Stimulated activated CD4-positive, alpha-beta T cell treated with anti-CD3 and anti-CD28 coated beads, TNF-alpha, amount 100 ng/mL, for 1 hour (primary cell): ENCODE measurements at places on chromosomes 7 and 10.

- DNase-seq, result no peak
Measured at GRCh38 chr10:121661451-121661851, 63.2 kb upstream of the FGFR2 start.

GRCh38 chr10:78301891-78302738 lies 268.5 kb downstream of the RPS24 start:
- DNase-seq, result no peak

DNA sequence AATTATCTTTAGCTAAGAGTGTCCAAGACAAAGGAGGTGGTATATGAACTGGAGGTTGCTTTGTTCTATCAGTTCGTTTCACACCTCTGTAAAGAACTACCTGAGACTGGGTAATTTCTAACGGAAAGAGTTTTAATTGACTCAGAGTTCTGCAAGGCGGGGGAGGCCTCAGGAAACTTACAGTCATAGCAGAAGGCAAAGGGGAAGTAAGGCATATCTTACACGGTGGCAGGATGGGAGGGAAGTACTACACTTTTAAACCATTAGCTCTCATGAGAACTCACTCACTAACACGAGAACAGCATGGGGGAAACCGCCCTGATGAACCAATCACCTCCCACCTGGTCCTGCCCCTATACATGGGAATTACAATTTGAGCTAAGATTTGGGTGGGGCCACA lies 1202.3 kb upstream of the LRRTM3 start:
- no peak for DNase-seq

DNA sequence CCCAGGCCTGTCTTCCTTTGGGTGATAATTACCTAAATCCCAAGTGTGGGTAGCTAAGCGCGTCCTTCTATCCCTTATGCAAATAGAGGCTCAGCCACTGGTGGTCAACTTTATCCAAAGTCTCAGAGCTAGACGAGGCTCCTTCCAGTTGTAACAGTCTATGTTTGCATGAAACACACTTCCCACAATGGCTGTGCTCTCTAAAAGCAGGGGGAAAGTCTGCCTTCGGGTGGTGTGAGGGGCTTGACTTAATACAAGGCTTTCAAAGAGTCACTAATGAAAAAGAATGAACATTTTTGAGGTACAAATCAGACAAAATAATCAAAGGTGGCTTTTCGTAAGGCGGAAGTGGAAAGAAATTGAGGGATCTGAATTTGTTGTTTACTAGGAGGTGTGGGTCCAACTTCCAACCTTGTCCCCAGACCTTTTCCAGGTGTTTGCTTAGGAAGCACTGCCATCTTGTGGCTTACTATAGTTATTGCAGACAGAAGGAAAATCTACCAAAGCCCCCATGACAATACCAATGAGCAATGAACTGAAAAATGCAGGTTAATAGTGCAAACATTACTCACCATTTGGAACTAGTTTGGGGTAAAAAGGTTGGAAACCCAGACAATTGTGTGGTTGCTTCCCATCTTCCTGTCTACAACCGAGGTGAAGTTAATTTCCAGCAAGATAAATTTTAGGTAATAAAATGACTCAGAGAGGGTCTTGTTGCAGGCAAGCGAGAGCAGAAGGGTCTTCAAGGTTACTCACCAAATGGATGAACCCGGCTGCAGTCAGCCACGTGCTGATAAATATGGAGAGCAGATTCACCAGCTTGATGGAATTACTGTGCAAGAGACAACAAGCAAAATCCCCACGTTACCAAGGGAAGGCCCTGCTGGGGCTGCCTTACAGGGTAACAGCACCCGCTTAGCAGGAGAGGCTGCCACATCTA lies 525.7 kb downstream of the KCNMA1 start:
- no peak for DNase-seq

DNA sequence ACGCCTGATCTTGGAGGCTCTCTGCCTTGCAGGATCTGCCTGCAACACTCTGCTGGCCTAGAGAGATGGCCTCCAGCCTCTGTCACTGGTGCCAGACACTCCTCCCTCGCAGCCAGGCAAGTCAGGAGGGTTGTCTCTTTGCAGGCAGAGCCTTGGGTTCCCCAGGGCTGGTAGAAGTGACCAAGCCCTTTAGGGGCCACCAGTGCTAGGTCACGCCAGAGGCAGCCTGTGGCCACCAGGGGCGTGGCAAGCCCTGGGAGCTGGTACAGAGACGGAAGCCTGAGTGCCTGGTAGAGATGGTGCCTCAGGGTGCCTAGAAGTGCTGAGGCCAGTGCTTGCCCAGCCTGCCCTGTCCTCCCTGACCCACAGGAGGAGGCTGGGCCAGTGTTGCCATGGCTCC lies 9.1 kb downstream of the ADCYAP1R1 start:
- no peak for DNase-seq

GRCh38 chr7:106869954-106870353 lies 4.9 kb downstream of the PIK3CG start:
- no peak for DNase-seq

DNA sequence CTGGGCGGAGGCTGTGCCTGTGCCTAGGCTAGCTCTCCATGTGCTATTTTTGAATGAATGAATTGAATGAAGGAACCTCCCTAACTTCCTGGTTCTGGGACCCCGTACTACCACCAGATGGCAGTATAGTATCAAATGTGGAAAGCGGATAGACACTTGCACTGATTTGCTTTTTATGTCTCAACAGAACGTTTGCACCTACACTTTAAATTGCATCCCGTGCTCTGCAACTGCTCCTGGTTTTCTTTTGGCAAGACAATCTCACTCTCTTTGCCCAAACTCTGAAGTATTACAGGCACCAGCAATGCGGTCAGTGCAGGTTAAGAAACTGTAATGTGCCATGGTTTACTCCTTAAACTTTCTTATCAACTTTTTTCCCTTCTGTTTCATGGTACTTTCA lies 6.5 kb downstream of the FZD8 start:
- DNase-seq, result no peak

DNA sequence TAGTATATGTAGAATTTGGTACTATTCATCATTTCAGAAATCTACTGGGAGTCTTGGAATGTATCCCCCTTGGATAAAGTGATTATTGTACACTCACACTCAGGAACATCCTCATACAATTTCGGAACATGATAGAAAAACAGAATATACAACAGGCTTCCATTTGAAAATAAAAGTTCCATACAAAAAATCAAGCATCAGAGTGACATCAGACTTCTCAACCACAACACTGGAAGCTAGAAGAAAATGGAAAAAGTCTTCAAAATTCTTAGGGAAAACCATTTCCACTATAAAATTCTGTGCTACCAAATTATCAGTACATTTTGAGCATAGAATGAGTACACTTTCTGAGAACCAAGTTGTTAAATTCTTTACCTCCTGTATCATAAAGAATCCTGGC lies 8.8 kb downstream of the LYZL1 start:
- DNase-seq, result no peak

DNA sequence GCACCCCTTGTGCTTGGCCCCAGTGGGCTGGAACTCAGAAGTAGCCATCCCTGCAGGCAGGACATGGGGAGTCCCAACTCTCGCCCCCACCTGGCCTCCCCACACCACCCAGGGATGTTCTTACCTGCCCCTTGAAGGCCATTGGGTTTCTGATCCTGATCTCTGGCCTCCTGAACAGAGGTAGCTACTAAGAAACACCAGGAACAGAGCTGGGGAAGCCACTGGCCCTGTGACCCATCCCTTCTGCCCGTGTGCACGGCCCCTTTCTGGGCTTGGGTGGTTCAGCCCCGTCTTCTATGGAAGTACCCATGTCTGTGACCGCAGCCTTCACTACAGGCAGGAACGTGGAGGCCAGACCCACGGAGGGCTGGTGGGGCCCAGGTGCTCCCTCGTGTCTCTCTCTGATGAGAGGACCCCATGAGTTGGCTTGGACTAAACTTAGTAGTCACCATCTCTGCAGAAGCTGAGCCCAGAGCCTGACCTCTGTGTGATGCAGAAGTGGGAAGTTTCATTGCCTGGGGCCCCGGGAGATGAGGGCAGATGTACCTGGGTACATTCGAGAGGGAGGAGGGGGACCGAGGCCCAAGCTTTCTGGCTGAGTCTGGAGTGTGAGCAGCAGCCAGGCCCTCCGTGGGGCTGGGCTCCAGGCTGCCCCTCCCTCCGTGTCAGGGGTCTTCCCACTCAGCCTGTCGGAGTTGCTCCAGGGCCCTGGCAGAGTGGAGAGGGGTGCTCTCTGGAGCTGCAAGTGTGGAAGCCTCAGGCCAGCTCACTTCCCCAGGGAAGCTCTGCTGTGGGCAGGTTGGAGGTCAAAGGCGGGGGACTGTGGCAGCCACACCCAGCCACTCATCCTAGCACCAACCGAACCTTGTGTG lies 81.0 kb downstream of the MKI67 start:
- no peak for DNase-seq

DNA sequence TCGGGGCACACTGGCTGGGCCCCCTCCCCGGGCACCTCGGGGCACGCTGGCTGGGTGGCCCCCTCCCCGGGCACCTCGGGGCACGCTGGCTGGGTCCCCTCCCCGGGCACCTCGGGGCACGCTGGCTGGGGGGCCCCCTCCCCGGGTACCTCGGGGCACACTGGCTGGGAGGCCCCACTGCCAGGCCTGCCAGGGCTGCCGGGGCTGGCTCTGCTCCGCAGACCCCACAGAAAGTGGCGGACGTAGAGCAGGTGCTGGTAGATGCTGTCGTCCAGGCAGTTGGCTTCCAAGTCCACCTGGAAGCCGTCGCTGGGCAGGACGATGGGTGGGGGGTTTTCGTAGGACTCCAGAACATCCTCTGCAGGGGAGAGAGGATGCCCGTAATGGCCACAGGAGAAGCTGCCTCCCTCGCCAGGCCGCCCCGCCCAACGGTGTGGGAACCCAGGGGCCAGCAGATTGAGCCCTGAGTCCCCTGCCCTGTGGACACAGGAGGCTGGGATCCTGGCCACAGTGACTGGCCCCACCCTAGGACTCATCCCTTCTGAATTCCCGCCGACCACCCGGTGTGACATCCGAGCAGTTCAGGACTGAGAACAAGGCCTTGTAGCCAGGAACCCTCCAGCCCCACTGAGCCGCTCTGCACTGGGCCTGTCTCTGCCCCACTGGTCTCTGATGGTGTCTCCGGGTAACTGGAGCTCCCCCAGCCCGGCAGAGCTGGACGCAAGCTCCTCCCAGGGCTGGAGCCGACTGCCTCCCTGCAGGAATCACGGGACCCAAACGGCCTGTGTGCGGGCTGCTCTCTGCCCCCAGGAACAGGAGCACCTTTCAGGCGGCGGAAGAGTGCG lies 28.2 kb downstream of the AP5Z1 start:
- no peak for DNase-seq
